ENCODE measurements at places on chromosomes 5 and 9.

GRCh38 chr5:75611311-75612225 is at the start of gene ANKDD1B:
ANKDD1B (plus strand) TSS chr5:75611453; CDS start chr5:75611635, 182 bp downstream.
- no peak for DNase-seq

GRCh38 chr9:72473474-72474261 is 47.7 kb upstream of the TMC1 start:
- DNase-seq: no peak

DNA sequence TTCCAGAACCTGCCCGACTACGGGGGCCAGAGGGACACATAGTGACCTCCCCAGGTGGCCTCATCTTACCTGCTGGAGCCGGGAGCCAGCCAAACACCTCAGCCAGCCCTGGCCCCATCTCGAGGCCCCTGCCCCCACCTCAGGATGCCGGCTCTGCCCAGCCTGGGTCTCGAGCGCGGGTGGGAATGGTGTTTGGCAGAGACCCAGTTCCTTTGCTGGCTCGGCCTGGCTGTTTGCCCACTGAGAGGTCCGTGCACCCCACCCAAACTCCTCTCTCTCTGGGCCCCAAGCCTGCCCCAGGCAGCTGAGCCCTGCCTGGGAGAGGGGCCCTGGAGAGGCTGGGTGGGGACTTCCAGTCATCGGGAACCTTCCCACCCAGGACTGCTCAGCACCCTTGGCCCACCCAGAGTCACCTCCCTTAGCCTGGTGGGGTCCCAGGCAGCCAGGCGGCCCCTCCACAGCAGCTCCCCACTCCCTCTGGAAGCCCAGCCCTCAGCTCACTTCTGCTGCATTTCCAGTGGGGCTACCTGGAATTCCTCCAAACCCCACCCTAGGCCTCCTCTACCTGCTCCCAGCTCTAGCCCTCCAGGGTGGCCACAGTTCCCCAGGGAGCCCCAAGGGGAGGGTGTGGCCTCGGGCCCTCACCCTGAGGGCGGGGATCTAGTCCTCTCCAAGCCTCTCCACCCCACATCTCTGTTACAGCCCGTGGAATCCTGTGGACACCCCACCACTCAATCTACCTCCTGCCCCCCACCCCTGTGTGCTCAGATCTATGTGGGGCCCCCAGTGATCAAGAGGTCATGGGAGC is 42.4 kb upstream of the UBAC1 start:
- no peak for DNase-seq

GRCh38 chr9:98576354-98576753 is 132.4 kb downstream of the GABBR2 start:
- no peak for DNase-seq

Data from NCI-H526 (cell line).